Activated CD4-positive, alpha-beta T cell treated with anti-CD3 and anti-CD28 coated beads for 4 hours (primary cell): ENCODE measurements at places on chromosomes 11 and 22.

- DNase-seq: no peak
Measured at GRCh38 chr22:46894851-46895640, 132.6 kb downstream of the TBC1D22A start.

DNA sequence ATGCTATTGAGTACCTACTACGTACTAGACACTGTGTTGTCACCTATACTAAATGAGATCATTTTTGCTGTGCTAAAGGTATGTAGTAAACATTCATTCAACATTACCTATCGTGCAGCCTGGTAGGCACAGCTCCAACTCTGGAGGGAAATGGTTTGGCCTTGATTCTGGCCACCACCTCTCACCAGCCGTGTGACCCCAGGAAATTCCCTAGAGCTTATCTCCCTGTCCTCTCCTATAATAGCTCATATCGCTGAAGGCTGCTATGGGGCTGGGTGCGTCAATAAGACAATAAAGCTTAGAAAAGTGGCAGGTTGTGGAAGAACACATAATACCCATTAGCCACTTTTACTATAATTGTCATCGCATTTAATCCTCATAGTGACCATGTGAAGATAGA is 107.5 kb downstream of the MYO18B start:
- DNase-seq: no peak

DNA sequence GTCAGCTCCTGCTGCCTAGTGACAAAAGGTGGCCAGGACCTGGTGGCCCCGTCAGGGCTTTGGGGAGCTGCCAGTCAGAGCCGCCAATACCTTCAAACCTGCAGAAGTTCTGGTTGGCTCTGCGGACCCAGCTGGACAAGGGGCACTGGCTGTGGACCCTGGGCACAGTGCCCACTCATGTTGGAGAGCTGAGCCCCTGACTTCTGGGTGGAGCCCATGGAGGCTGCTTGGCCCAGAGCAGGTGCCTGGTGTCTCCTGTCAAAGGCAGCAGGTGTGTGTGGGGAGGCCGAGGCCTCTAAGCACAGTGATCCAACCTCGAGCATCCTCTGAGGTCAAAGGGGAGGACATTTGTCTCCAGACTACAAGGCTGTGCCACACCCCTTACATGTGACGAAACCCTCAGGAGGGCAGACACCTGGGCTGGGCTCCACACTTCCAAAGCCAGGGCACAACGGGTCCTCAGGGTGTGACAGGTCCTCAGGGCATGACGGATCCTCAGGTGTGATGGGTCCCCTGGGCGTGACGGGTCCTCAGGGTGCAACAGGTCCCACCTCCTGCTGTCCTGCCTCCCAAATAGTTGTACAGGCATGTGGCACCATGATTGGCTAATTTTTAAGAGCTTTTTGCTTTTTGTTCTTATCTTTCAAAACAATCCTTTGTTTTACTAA is 37.0 kb downstream of the MUC2 start:
- no peak for DNase-seq

GRCh38 chr11:122578171-122578825 is 77.2 kb upstream of the UBASH3B start:
- DNase-seq: no peak

DNA sequence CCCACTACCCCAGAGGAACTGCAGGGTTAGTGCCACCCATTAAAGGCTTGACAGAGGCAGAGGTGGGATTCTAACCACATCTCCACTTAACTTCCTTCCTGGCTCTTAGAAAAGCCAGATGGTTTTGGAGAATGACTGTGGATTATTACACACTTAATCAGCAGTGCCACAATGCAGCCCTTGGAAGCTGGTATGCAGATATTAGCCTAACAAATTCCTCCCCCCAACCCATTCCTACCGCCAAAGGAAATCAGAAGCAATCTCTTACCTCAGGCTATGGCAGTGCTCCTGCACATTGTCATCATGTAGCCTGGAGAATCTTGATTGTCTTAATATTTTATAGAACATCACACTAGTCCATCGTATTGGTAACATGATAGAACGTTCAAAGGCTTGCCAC is 23.2 kb upstream of the NRGN start:
- DNase-seq: no peak

- DNase-seq: no peak
Measured at GRCh38 chr11:98531576-98531975, 489.2 kb upstream of the CNTN5 start.
